RPMI7951 (cell line): ENCODE measurements at places on chromosomes 3 and 15. TPM values are rescaled to one million over a fixed set of nuclear protein-coding genes. Genes with fewer than 3 reads are reported as not detected.

Gene CATSPER2
- total RNA-seq: 0.60 and 1.9 TPM in 2 replicates

Gene SERINC4
- not detected in 2 replicates for total RNA-seq

Gene GOLGA8O
- total RNA-seq: 0.10 TPM in 1 of 2 replicates, not detected in the other

Gene TRH
- not detected in 2 replicates for total RNA-seq

Gene GPR160
- total RNA-seq: 0.24 and 0.29 TPM in 2 replicates

Gene DUOX2
- not detected in 2 replicates for total RNA-seq

Gene SNX33
- 7.1 and 8.1 TPM in 2 replicates for total RNA-seq

Gene BRPF1
- 14.2 and 15.2 TPM in 2 replicates for total RNA-seq

Gene PLA1A
- 0.20 TPM in 1 of 2 replicates, not detected in the other for total RNA-seq

Gene CXCR6
- total RNA-seq: not detected in 2 replicates

Gene CSTA
- total RNA-seq: 0.72 and 0.78 TPM in 2 replicates

Gene ST3GAL6
- total RNA-seq: 8.6 and 10.5 TPM in 2 replicates

Gene SNTN
- total RNA-seq: not detected in 2 replicates

Gene GRM2
- 0.10 and 0.12 TPM in 2 replicates for total RNA-seq

Gene KLHL6
- total RNA-seq: not detected in 2 replicates

Gene IGSF11
- 0.39 TPM in 1 of 2 replicates, not detected in the other for total RNA-seq

Gene C3orf62
- 0.84 and 0.88 TPM in 2 replicates for total RNA-seq

Gene ZSCAN29
- 12.7 and 13.4 TPM in 2 replicates for total RNA-seq

Gene CHRNA5
- 11.7 and 12.0 TPM in 2 replicates for total RNA-seq

Gene PLA2G4E
- total RNA-seq: not detected in 2 replicates

Gene POLQ
- 9.9 and 10.9 TPM in 2 replicates for total RNA-seq

Gene CPLX3
- not detected in 2 replicates for total RNA-seq

Gene CYP1A1
- 1.3 and 1.4 TPM in 2 replicates for total RNA-seq

Gene GPR15
- 0.20 and 0.36 TPM in 2 replicates for total RNA-seq

Gene SEMA6D
- 1.4 and 1.6 TPM in 2 replicates for total RNA-seq
